ENCODE measurements at places on chromosomes 3 and 15.

DNA sequence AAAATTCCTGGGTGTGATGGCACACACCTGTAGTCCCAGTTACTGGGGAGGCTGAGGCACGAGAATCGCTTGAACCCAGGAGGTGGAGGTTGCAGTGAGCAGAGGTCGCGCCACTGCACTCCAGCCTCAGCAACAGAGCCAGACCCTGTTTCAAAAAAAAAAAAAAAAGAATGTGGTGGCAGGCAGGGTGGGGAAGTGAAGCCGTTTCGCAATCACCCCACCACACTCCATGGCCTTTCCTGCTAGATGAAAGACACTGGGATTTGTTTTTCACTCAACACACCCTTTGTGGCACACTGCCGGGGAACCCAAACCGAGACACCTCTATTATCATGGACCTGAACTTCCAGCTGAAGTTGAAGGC, 172.4 kb upstream of the IQSEC1 start:
- no peak for DNase-seq

- DNase-seq, result no peak
Measured at GRCh38 chr3:49908373-49909199, 4.9 kb upstream of the MST1R start.

- DNase-seq, result no peak
Measured at GRCh38 chr15:35606450-35606779, 60.5 kb upstream of the DPH6 start.

GRCh38 chr3:169288553-169288952, 375.0 kb downstream of the MECOM start:
- DNase-seq, result no peak

DNA sequence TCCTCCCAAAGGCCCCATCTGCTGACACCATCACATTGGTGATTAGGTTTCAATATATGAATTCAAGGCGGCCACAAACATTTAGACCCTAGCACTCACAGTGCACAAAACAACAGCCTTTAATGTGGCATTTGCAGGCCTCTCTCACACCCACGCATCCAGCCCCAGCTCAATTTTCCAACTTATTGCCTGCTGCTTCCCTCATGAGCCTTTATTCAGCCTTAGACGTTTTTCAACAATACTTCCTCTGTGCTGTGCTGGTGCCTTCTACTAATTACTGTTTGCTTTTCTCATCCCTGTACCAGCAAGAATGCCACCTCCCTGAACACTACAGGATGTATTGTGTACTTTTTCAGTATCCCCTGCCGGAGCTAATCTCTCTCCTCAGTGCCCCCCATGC, 334.6 kb downstream of the GABRB3 start:
- DNase-seq, result no peak

DNA sequence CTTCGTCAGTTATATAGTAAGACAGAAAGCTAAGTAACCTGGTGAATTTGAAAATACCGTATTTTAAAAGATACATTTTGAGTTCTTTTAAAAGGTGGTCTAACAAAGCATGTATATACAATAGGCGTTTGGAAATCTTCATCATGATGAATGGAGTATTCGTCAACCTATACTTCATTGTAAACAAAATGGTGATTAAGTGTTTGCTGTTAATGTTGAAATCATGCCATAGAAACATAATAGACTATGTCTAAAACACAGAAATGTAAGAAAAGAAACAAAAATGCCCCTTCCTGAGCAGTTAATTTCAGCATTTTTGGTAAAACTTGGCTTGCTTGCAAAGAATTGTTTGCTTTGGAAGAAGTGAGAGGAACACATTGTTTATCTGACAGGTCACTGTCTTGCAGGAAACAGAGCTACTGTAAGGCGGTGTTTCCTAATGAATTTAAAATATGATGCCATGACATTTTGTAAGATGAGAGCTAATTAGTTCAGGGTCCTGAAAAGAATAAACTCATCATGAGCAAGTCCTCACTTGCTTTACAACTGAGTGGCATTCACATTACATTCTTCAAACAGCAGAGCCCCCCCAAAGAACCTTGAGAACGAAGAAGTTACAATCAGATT, 126.7 kb downstream of the SERPINI1 start:
- DNase-seq, result no peak

GRCh38 chr15:72058585-72058984, 59.4 kb downstream of the MYO9A start:
- DNase-seq, result no peak

DNA sequence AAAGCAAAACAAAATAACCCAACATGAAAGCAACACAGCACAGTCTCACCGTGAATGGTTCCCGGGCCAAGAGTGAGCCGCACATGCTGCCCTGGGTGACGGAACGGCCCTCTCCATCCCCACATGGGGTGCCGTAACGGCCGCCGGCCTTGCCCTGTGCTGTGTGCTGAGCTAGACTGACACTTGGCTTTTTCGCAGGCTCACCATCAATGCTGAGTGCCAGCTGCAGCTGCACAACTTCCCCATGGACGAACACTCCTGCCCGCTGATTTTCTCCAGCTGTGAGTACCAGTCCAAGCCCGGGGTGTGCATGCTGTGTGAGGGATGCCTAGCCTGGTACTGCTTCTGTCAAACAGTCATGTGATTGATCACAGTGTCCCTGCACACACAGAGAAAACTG, 357.6 kb downstream of the GABRG3 start:
- no peak for DNase-seq

GRCh38 chr3:141796081-141796888, 33.1 kb downstream of the GRK7 start:
- peak; percentile 50 for DNase-seq

- no peak for DNase-seq
Measured at GRCh38 chr3:14676881-14677280, 1.9 kb downstream of the C3orf20 start.

DNA sequence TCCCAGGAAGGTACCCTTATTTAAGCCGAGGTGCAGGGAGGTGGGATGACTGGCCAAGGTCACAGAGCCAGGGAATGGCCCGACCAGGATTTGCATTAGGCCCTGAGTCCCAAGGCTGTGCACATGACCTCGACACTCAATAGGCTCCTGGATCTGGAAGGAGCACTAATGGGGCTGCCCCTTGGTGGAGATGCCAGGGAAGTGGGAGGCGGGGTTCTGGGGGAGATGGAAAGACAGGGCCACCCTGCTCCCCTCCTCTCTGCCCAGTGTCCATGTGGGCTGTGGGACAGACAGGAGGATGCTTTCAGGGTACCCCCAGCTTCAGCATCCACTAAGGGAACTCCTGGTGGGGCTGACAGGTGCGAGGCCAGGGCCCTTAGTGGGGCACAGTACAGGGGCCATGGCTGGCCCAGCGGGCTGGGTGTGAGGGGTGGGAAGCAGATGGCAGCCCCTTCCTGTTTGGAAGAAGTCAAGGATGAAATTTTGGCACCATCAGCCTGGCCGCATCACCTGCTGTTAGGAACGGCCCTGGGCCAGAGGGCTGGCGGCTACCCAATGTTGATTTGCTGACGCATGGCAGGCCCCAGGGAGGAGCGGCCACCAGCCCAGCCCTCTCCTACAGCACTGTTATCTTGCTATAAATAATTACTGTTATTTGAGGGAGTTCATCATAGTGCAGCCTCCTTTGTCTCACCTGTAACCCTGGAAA, 37.3 kb downstream of the ATP2B2 start:
- DNase-seq, result no peak

GRCh38 chr15:36400936-36401585, 178.4 kb upstream of the CDIN1 start:
- no peak for DNase-seq

DNA sequence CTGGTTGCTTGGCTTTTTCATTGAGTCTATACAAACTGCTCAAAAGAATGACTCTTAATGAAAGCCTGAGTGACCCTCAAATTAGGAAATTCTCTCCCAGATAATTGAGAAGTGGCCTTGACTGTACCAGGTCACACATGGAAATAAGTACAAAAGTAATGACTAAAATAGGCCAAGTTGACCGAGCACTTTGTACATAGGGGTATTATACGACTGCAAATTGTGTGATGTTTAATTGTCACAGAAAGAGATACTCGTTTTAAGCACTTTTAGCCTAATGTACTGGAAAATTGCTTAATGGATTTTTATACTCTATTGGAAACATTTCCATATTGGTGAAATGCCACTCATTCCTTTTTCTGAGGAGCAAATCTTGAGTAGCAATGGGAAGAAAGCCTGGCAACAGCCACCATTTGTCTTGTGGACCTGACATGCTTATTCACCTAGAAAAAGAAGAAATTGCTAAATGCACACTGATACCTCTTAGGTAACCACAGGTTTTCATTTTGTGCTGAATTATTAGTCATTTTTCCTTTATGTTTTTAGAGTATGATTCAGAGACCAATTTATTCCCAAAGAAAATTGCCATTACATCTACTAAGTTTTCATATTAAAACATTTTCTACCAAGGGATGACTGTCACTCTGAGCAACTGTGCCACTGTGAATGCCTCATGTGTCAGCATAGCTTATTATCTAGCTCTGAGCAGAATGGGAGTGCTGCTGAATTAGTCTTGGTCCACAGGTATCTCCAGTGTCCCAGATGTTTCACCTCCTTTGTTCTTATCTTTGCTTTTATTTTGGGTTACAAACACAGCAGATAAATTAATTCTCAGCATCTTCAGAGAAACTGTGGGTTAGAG, 8.9 kb upstream of the PXK start:
- no peak for DNase-seq

GRCh38 chr15:40313531-40314398, 6.0 kb upstream of the PLCB2 start:
- no peak for DNase-seq

- no peak for DNase-seq
Measured at GRCh38 chr3:122858373-122858772, 63.5 kb downstream of the SLC49A4 start.

DNA sequence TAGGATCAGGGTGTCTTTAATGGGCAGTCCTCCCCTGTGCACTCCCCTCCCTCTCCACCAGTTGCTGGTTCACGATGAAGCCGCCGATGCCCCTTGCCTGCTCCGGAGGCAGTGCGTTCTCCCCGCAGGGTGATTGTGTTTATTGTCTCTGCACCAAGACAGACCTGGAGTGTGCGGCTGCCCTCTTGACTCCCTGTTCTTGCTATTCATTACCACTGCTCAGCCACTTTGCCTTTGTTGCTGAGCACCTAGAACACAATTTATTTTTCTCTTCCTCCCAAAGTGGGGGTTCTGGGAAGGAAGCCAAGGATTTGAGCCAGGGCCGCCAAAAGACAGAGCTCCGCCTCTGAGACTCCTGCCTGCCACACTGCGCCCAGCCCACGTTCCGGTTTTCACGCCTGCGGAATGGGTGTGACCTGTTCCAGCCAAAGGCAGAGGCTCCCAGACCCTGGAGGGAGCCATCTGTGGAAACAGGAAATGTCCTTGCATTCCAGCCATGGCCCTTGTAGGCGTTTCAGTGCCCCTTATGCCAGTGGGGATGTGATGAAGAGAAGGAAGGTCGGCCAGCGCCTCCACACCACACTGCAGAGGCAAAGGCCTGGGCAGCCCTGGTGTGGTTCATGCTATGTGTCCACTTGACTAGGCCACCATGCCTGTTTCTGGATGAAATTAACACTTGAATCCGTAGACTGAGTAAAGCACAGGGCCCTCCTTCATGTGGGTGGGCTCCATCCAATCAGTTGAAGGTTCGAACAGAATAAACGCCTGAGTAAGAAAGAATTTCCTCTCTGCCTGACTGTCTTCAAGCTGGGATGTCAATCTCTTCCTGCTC, 85.8 kb downstream of the HMG20A start:
- DNase-seq, result no peak

DNA sequence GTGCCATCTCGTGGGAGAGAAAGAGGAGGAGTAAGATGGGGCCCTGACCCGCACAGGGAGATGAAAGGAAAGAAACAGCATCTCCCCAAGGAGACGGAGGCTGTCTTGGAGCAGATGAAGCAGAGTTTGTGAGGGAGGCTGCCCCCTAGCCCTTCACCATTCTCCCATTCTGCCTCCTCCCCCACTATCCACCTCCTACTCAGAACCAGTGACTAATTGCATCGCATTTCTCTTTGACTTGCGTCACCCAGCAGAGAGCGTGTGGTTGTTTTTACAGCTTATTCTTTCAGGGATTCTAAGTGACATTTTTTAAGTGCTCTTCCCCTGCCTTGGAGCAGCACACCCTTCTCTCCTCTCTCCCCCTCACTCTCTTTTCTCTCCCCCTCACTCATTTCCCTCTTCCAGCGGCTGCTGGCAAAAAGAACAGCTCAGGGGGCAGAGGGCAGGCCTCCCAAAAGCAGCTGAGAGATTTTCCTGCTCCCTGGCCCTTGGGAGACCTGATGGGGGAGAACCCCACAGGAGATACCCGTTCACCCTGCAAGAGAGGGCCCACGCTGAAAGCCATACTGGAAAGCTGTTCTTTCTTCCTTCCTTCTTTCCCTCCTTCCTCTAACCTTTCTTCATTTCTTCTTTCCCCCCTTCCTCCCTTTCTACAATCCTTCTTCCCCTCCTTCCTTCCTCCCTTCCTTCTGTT, 91.8 kb downstream of the MRPL46 start:
- no peak for DNase-seq

GRCh38 chr15:82183121-82184031, 79.2 kb downstream of the EFL1 start:
- DNase-seq, result no peak

DNA sequence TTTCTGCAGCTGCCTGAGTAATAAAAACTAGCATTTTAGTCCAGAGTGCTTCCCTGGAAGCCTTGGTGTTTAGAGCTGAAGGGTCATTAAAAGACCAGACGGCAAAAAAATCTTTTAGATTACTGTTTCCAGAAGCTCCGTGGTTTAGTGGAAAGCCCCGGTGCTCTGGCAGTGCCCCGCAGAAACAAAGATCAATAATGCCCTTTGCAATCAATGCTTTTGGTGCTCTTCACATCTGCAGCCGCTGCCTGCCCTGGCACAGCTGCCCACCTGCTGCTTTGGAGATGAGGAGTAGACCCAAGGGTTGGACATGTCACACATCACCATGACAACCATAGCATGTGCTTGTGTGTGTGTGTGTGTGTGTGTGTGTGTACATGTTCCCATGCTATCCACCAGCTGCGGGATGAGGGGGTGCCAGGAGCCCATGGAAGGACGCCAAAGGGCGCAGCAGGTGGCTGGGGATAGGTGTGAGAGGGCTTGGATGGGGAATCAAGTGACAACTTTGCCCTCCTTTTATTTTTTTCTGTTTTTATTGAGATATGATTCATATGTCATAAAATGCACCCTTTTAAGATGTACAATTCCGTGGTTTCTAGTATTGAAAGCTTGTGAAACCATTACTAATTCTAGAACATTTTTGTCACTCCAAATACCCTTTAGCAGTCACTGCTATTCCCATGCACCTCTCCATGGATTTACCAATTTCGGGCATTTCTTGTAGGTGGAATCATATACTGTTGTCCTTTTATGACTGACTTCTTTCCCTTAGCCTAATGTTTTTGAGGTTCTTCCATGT, 75.7 kb upstream of the KLHL25 start:
- no peak for DNase-seq

GRCh38 chr3:126553284-126554084, 5.2 kb downstream of the C3orf22 start:
- no peak for DNase-seq

GRCh38 chr15:61467823-61468222, 238.7 kb upstream of the RORA start:
- DNase-seq, result no peak

All from stimulated activated CD8-positive, alpha-beta memory T cell treated with anti-CD3 and anti-CD28 coated beads, Interleukin-7, amount 100 ng/mL, for 1 hour (primary cell).